ENCODE measurements at places on chromosomes 6 and 20.

DNA sequence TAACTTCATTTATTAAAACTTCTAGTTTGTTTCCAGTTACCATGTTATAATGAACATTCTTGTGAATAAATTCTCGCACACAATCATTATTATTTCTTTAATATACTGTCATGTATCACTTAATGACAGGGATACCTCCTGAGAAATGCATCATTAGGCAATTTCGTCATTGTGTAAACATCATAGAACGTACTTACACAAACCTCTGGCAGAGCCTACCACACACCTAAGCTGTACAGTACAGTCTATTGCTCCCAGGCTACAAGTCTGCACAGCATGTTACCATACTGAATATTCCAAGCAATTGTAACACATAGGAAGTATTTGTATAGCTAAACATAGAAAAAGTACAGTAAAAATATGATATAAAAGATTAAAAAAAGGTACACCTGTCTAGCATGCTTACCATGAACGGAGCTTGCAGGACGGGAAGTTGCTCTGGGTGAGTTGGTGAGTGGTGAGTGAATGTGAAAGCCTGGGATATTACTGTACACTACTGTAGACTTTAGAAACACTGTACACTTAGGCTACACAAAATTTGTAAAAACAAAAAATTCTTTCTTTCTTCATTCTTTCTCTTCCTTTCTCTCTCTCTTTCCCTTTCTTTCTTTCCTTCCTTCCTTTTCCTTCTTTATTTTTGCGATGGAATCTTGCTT, 268.2 kb upstream of the SOX4 start:
- H3K27ac ChIP-seq: no peak overlapping the region
- H3K4me1 ChIP-seq: peaks cover 4% of the 10 kb centered on the region
- no peak for DNase-seq
- no peak overlapping the region for H3K4me3 ChIP-seq

- no peak for DNase-seq
- H3K4me3 ChIP-seq: no peak overlapping the region
- H3K36me3 ChIP-seq: no peaks in the 10 kb centered on the region
- H3K4me1 ChIP-seq: 0 out of 2 replicates have a peak, but pooled peaks cover 2% of the 10 kb centered on the region
- no peak overlapping the region for H3K27ac ChIP-seq
Measured at GRCh38 chr6:38113825-38114576, 294.5 kb downstream of the ZFAND3 start.

GRCh38 chr20:3167738-3168078, 5.6 kb downstream of the LZTS3 start:
- H3K4me3 ChIP-seq: peak overlapping the region; percentile 62
- peaks cover 24% of the 10 kb centered on the region for H3K36me3 ChIP-seq
- no peaks in the 10 kb centered on the region for H3K4me1 ChIP-seq
- no peaks in the 10 kb centered on the region for H3K27me3 ChIP-seq
- no peak overlapping the region for H3K27ac ChIP-seq
- no peak for DNase-seq

- no peak for DNase-seq
- peaks cover 25% of the 10 kb centered on the region for H3K36me3 ChIP-seq
- no peak overlapping the region for H3K4me3 ChIP-seq
- H3K4me1 ChIP-seq: peaks cover 19% of the 10 kb centered on the region
- H3K27me3 ChIP-seq: no peaks in the 10 kb centered on the region
Measured at GRCh38 chr6:39221115-39221514, 8.2 kb downstream of the KCNK5 start.

DNA sequence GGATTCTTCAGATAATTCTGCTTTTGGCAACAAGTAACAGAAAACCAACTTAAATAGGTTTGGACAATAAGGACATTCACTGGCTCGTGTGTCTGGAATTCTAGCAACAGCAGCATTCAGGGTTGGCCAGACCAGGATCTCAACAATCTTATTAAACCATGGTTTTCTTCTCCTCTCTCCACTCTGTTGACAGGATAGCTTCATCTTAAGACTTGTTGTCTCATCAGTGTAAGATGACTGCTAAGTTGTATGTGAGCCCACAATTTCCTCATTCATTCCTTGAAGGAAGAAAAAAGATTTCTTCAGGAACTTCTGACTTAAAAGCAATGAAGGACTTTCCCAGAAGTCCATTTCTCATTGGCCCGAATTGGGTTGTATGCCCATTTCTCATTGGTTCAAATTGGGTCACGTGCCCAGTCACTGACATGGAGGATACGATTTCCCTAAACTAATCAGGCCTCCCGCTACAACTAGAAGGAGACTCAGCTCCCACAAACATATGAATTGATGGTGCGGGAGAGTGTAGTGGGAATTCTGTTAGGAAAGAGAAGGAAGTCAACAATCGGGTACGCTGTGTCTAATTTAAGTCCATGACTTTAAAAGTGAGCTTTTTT, 83.7 kb downstream of the SLC22A3 start:
- no peak overlapping the region for H3K27ac ChIP-seq
- no peaks in the 10 kb centered on the region for H3K27me3 ChIP-seq
- DNase-seq: no peak
- no peaks in the 10 kb centered on the region for H3K36me3 ChIP-seq
- no peaks in the 10 kb centered on the region for H3K4me1 ChIP-seq
- H3K4me3 ChIP-seq: no peak overlapping the region

GRCh38 chr6:19734519-19734918, 102.7 kb upstream of the ID4 start:
- no peak for DNase-seq
- no peaks in the 10 kb centered on the region for H3K27me3 ChIP-seq
- no peak overlapping the region for H3K27ac ChIP-seq
- H3K4me3 ChIP-seq: no peak overlapping the region
- peaks cover 8% of the 10 kb centered on the region for H3K36me3 ChIP-seq
- peaks cover 9% of the 10 kb centered on the region for H3K4me1 ChIP-seq

DNA sequence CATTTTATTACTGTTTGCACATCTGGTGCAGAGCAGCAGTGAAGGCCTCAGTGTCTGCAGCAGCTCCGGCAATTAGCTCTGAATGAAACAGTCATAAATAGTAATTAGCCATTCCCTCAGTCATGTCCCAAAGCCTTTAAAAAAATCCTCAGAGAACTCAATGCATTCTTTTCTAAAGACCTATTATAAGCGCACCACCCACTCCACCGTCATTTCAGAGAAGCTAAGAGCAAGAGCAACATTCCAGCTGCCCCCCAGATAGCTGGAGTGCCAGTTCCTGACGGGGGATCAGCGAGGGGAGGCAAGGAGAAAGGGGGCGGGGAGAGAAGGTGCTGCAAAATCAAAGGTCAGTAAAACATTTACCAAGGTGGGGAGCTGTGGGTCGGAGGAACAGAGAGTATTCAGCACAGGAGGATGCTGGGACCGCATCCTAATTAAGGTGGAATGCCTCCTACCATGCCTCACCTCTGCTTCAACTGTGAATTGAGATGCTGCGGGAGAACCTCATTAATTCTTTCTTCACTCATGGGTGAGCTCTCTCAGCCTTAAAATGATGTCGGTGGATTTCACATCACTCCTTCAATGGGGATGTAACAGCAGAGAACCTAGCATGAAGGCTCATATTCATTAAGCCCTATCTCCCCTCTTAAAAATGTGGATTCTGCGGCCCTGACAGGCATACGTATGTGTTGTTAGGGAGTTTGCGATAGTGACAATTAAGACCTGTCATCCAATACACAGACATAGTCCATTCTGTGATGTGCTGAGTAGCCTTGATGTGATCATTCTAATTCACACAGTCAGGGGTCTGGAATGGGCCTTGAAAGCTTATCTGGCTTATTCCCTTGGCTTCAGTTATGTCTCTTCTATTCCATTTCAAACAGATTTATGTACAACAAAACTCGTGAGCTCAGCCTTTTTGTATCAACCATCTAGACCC, 469.5 kb upstream of the NRSN1 start:
- no peaks in the 10 kb centered on the region for H3K27me3 ChIP-seq
- H3K4me1 ChIP-seq: no peaks in the 10 kb centered on the region
- no peak overlapping the region for H3K4me3 ChIP-seq
- DNase-seq: no peak

GRCh38 chr20:21808863-21809664, 103.6 kb downstream of the PAX1 start:
- H3K36me3 ChIP-seq: no peaks in the 10 kb centered on the region
- no peaks in the 10 kb centered on the region for H3K27me3 ChIP-seq
- no peak overlapping the region for H3K4me3 ChIP-seq
- H3K27ac ChIP-seq: no peak overlapping the region
- no peaks in the 10 kb centered on the region for H3K4me1 ChIP-seq

GRCh38 chr20:38892091-38892981, 33.9 kb upstream of the FAM83D start:
- H3K27me3 ChIP-seq: no peaks in the 10 kb centered on the region
- no peak overlapping the region for H3K27ac ChIP-seq
- H3K4me3 ChIP-seq: no peak overlapping the region

DNA sequence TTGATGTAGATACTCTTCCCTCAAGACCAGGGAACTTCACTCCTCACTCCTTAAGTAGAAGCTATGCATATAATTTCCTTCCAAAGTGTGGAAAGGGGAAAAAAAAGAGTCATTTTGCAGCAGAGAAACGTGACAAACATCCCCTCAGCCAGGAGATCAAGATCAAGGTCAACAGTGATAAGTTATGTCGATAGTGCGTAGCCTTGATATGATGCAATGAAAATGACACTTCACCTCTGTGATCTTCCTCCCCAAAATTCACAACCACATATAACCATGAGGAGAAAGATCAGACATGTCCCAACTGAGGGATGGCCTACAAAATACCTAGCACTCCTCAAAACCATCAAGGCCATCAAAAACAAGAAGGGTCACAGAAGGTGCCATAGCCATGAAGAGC, 160.4 kb upstream of the MYLIP start:
- H3K36me3 ChIP-seq: no peaks in the 10 kb centered on the region
- no peaks in the 10 kb centered on the region for H3K27me3 ChIP-seq
- H3K27ac ChIP-seq: no peak overlapping the region
- no peak for DNase-seq
- H3K4me3 ChIP-seq: no peak overlapping the region
- no peaks in the 10 kb centered on the region for H3K4me1 ChIP-seq

DNA sequence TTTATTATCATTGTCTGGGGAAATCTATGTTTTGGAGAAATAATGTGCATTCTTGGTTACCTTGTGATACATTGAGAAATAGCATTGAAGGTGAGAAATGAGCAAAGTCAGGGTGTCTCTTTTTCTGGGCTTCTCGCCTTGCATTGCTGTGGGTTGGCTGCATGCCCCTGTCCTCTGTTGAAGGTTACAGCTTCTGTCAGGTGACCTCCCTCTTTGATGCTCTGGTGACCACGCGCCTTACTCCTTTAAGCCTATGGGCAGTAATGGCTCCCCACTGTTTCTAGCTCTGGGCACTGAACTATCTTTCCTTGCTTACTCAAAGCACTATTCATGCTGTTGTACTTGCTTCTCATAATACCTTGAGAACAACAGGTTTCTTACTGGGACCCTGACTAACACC, 14.6 kb downstream of the ADGRB3 start:
- H3K4me1 ChIP-seq: no peaks in the 10 kb centered on the region
- no peak overlapping the region for H3K4me3 ChIP-seq
- no peaks in the 10 kb centered on the region for H3K27me3 ChIP-seq
- DNase-seq: no peak

GRCh38 chr6:4677011-4677750, 99.0 kb upstream of the CDYL start:
- no peaks in the 10 kb centered on the region for H3K27me3 ChIP-seq
- H3K4me1 ChIP-seq: peaks cover 7% of the 10 kb centered on the region
- no peak overlapping the region for H3K27ac ChIP-seq
- no peaks in the 10 kb centered on the region for H3K36me3 ChIP-seq

DNA sequence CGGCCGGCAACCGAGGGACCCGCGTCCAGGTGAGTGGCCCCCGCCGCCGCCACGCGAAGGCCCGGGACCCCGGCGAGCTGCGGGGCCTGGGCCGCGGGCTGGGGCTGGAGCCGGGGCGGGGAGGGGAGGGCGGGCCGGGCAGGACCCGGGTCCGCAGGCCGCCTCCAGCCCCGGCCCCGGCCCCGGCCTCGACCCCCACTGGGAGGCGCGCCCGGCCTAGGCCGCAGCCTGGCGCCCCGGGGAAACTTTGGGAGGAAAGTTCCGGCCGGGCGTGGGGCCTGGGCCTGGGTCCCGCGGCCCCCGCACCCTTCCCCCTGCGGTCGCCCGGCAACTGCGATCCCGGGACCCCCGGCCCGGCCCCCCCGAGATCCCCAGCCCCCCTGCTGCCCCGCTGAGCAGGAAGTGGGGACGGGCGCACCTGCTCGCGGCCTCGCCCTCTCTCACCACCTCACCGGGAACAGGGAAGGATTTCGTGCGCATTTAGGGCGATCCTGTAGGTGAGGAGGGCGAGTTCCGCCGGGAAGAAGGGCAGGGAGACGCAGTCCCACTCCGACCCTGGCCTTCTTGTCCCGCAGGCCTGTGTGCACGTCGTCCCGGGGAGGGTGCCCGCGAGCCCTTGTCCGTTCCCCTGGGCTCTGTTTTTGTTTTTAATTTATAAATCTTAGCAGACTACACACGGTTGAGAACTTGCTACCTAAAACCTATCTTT, 402 bp downstream of the OSBPL2 start:
- H3K36me3 ChIP-seq: peaks cover 20% of the 10 kb centered on the region
- no peak overlapping the region for H3K27ac ChIP-seq
- peak overlapping the region; percentile 81 for H3K4me3 ChIP-seq
- H3K4me1 ChIP-seq: no peaks in the 10 kb centered on the region
- no peak for DNase-seq
- no peaks in the 10 kb centered on the region for H3K27me3 ChIP-seq

DNA sequence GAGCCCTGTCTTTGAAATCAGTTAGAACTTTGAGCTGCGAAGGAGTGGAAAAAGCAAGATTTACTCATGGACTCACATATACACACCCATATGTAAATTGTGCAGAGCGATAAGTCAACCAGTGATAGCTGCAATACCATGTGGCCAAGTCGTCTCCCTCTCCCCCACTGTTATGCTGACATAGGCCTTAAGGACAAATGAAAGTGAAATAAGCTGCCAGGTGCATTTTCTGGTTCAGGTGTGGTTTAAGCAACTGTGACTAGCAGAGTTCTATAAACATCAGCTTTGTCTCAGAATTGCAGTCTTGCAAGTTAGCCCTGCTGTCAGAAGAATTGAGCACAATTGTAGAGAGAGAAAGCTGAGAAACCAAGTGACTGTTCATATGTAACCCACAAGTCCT, 9.6 kb downstream of the FAM83B start:
- H3K4me1 ChIP-seq: peaks cover 3% of the 10 kb centered on the region
- no peaks in the 10 kb centered on the region for H3K27me3 ChIP-seq
- H3K36me3 ChIP-seq: peaks cover 19% of the 10 kb centered on the region
- H3K27ac ChIP-seq: no peak overlapping the region
- no peak overlapping the region for H3K4me3 ChIP-seq
- no peak for DNase-seq
